ENCODE measurements at places on chromosomes 5 and 9. TPM values are rescaled to one million over a fixed set of nuclear protein-coding genes. Genes with fewer than 3 reads are reported as not detected.

Gene EGFLAM
- total RNA-seq = 4.2 TPM

Gene QRFP
- total RNA-seq = not detected

Gene ASPN
- total RNA-seq = 5.9 TPM

Gene PCDHA1
- total RNA-seq = 6.6 TPM

Gene RAB3C
- 33.9 TPM for total RNA-seq

Gene SLCO4C1
- 0.49 TPM for total RNA-seq

Gene PCDHA4
- 15.7 TPM for total RNA-seq

Gene BHMT
- 0.25 TPM for total RNA-seq

Gene HTR4
- total RNA-seq = 0.49 TPM

Gene PCDHA10
- 9.6 TPM for total RNA-seq

Gene SURF2
- 11.8 TPM for total RNA-seq

Gene TEK
- 6.1 TPM for total RNA-seq

Gene CCDC127
- total RNA-seq = 5.2 TPM

Gene CARTPT
- 0.74 TPM for total RNA-seq

Gene C8G
- not detected for total RNA-seq

Measured in temporal lobe (tissue), 4 donors.